ENCODE measurements at places on chromosomes 6 and 20.

- no peak for DNase-seq
Observed at GRCh38 chr6:24537082-24537699, 42.4 kb downstream of the ALDH5A1 start.

DNA sequence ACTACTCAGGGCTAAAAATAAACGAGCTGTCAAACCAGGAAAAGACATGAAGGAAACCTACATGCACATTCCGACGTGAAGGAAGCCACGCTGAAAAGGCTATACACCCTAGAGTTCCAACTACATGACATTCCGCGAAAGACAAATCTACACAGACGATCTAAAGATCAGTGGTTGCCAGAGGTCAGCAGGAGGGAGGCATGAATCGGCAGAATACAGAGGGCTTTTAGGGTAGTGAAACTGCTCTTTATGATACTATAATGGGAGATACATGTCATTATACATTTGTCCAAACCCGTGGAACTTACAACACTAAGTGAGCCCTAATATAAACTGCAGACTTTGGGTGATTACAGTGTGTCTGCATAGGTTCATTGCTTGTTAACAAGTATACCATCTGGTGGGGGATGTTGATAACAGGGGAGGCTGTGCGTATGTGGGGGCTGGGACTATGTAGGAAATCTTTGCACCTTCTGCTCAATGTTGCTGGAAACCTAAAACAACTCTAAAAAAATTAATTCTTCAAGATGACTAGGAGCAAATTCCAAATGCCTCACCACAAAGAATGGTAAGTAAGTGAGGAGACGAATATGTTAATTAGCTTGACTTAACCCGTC, 132.2 kb upstream of the CDH4 start:
- DNase-seq = no peak

GRCh38 chr20:47444584-47444983, 57.1 kb upstream of the NCOA3 start:
- DNase-seq = no peak

- no peak for DNase-seq
Observed at GRCh38 chr20:47353692-47354463, 2.6 kb downstream of the ZMYND8 start.

DNA sequence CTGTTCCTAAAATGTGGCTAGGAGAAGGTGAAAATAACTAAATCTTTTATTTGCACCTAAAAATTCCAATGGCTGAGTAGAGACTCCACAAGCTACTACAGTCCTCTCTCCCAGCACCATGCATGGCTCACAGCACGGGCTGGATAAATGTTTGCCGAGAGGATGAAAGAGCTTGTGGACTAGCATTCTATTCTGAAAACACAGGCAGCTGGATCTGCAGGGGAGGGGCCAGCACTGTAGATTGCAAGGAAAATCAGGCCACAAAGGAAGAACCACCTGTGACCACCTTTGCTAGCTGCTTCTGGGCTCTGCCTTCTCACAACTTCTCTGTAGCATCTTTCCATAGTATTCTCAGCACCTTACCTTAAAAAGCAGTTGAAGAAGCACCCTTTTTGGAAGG, 46.6 kb downstream of the CLIC5 start:
- DNase-seq = no peak

- no peak for DNase-seq
Observed at GRCh38 chr6:151551223-151551857, 57.5 kb downstream of the CCDC170 start.
